ENCODE measurements at places on chromosomes 4 and X.

- DNase-seq = no peak
Measured at GRCh38 chr4:138013625-138014024, 228.5 kb downstream of the SLC7A11 start.

GRCh38 chrX:1481636-1482529 lies 29.2 kb upstream of the ASMTL start:
- peak; percentile 69 for DNase-seq

- no peak for DNase-seq
Measured at GRCh38 chr4:123617791-123618190, 221.2 kb downstream of the SPRY1 start.

- no peak for DNase-seq
Measured at GRCh38 chr4:151486168-151486567, 77.2 kb downstream of the FHIP1A start.

GRCh38 chr4:98851806-98852205 lies 77.1 kb downstream of the EIF4E start:
- DNase-seq = no peak

DNA sequence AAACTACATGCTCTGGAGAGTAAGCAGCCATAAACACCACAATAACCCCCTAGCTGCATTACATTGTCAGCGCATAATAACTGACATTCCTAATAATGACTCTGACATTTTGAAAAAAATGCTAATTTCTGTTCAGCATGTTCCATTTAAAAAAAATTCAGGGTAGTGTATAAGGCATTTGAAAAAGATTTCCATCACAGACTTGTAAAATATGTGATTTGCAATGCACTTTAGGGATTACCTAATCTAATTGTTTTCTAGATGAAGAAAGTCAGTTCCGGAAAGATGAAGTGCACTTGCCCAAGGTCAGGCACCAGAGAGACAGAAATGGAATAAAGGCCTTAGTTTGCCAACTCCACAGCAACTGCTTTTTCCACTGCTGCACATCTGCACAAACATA lies 55.3 kb downstream of the FANCB start:
- no peak for DNase-seq

- no peak for DNase-seq
Measured at GRCh38 chr4:2583517-2583916, 47.1 kb downstream of the FAM193A start.
